ENCODE measurements at places on chromosomes 12 and 14.

DNA sequence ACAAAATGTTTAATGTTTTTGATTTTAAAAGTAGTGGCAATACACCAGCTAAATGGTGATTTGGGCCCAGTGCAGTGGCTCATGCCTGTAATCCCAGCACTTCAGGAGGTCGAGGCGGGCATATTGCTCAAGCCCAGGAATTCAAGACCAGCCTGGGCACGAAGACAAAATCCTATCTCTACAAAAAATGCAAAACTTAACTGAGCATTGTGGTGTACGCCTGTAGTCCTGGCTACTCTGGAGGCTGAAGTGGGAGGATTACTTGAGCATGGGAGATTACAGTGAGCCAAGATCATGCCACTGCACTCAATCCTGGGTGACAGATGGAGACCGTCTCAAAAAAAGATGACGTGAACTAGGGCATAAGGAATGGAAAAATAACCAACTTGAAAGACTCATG lies 4.7 kb downstream of the RPL36AL start:
- DNase-seq: peak; percentile 43

DNA sequence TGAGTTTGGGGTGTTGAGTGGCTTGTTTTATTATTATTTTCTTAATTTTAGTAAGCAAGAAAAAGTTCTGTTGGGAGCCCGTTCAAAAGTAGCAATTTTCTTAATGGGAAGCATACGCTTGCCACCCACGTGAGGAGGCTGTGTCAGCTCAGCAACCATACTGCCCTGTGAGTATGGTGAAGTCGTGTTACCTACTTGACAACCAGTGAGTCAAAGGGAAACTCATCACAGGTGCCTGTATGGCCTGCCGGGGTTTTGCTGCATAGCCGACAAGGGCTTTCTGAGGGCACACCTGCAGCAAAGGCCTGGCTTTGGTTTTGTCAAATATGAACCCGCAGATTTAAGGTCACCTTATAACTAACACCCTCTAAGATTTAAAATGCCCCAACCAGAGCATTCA lies 31.1 kb downstream of the PITPNM2 start:
- no peak for DNase-seq

DNA sequence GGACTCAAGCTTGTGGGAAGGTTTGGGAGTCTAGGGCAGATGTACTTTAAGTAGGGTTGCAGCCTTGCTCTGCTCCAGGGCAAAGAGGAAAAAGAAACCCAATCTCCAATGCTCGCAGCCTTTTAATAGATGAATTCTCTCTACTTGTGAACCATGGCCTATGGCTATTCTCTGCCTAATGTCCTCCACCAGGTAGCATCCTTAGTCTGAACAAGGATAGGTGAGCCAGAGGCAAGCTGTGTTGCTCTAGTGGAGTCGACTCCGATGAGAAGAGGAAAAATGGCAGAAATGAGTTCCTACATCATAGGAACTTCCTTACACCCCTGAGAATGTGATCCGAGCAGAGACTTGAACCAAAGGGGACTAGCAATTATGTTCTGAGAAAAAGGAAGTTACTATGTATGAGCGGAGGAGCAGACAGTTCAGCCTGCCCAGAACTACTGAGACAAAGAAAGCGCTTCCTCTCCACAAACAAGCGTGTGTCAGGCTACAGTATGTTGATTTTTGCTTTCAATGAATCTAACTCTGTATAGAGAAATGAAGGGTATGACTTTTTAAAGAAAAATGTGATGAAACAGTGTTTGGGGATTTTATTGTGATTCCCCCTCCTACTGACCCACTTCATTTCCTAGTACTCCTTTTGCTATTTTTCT lies 153.6 kb upstream of the ARID2 start:
- no peak for DNase-seq

DNA sequence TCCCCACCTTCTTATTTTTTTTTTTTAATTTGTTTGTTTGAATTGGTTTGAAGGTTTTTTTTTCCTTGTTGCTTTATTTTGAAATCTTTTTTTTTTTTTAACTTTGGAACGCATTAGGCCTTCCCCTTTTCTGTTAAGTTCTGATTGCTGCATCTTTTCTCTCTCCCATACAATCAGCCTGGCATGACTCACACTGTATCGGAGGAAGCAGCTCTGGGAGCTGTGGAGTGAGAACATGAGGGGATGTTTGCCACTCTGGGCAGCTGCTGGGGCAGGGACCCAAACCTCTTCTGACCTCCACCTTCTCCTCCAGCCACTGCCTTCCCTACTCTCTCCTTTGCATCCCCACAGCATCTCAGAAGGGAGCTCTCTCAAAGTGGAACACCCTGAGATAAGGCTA lies 160.3 kb upstream of the FKBP4 start:
- peak; percentile 5 for DNase-seq

GRCh38 chr12:55703901-55704761 lies 3.6 kb downstream of the ITGA7 start:
- no peak for DNase-seq

DNA sequence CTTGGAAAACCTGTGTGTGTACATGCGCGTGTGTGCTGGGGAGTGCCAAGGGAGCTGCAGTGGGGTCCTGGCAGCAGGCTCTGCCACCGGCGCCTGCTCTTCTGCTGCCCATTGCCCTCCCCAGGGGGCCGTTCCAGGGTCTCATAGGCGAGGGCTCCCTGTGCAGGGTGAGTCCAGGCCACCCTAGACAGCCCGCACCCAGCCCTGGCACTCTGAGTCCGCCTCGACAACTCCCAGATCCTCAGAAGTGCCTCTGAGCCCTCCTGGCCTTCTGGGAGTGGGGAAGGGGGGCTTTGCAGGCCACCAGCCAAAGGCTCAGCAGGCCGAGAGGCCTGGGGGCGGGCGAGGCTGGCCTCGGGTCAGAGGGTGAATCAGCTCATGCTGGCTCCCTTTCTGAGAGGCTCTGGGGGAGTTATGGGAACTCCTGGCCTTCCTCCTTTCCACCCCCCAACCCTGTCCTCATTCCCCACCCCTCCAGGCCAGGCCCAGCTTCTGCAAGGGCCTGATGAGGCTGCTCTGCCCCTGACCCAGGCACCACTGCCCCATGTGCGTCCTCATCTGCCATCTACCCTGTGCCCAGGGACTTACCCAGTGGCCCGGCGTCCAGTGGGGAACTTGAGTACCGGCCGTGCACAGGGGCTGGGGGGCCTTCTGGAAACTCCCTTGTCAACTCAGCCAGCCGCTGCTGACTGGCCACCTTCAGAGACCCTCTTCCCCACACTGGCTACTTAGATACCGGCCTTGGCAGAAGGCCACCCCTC lies 2.1 kb upstream of the TEDC1 start:
- DNase-seq: no peak

DNA sequence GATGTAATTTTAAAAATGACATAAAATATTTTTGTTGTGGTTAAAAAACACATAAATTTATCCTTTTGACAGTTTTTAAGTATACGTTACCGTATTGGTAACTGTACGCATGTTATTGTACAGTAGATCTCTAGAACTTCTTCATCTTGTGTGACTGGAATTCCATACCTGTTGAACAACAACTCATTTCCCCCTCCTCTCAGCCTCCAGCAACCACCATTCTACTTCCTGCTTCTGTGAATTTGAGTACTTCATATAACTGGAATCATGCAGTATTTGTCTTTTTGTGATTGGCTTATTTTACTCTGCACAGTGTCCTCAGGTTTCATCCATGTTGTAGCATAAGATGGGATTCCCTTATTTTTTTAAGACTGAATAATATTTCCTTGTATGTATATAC lies 113.6 kb upstream of the ATF1 start:
- DNase-seq: no peak

Data from fibroblast of pulmonary artery (primary cell).